Activated CD4-positive, alpha-beta T cell treated with anti-CD3 and anti-CD28 coated beads, Interleukin-2, amount 10 ng/mL, durations not matched to agents 7 days and 5 days (primary cell): ENCODE measurements at places on chromosomes 2 and 18. TPM values are rescaled to one million over a fixed set of nuclear protein-coding genes. Genes with fewer than 3 reads are reported as not detected.

Gene SP9
- not detected for total RNA-seq

DNA sequence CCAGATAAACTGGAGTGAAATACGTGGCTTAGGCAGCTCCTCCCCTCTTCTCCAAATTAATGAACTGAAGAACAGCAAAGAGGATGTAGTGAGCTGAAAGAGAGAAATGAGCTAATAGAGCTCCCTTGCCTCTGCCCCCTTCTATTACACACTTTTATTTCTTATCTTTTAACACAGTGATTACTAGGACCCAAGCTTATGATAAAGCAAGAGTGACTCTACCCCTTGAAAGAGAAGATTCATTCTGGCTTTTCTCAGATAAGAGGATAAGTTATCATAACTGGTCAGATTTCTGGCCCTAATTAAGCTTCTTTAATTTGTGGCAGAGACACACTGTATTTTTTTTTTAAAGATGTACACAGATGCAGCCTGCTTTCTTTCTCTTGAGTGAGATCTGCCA lies 102.2 kb downstream of the MSTN start:
- no peak for DNase-seq
- H3K36me3 ChIP-seq = no peaks in the 10 kb centered on the region
- H3K27me3 ChIP-seq = peaks cover 3% of the 10 kb centered on the region

- H3K27ac ChIP-seq = no peak overlapping the region
- no peak for DNase-seq
- H3K36me3 ChIP-seq = no peaks in the 10 kb centered on the region
- H3K27me3 ChIP-seq = no peaks in the 10 kb centered on the region
- no peak overlapping the region for H3K4me3 ChIP-seq
Measured at GRCh38 chr2:186913870-186914269, 64.9 kb upstream of the ZSWIM2 start.

DNA sequence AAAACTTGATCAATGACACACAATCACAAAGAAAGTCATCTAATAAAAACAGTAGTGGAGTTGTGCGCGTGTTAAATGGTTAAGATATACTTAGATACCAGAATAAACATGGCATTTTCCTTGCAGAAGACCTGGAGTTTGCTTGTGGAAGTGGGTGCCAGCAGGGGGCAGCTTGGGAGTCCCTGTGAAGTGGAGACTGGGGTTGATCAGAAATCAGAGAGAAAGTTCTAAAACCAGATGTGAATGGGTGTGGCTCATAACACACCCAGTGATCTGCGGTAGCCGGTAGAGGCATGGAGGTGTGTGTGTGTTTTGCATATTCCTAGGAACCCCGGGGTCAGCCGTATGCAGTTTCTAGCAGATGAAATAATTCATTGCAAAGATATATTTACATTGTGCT lies 300.1 kb upstream of the TRIB2 start:
- H3K4me3 ChIP-seq = peak overlapping the region; percentile 10
- H3K27ac ChIP-seq = peak overlapping the region; percentile 61
- H3K36me3 ChIP-seq = peaks cover 18% of the 10 kb centered on the region
- DNase-seq = peak; percentile 68

DNA sequence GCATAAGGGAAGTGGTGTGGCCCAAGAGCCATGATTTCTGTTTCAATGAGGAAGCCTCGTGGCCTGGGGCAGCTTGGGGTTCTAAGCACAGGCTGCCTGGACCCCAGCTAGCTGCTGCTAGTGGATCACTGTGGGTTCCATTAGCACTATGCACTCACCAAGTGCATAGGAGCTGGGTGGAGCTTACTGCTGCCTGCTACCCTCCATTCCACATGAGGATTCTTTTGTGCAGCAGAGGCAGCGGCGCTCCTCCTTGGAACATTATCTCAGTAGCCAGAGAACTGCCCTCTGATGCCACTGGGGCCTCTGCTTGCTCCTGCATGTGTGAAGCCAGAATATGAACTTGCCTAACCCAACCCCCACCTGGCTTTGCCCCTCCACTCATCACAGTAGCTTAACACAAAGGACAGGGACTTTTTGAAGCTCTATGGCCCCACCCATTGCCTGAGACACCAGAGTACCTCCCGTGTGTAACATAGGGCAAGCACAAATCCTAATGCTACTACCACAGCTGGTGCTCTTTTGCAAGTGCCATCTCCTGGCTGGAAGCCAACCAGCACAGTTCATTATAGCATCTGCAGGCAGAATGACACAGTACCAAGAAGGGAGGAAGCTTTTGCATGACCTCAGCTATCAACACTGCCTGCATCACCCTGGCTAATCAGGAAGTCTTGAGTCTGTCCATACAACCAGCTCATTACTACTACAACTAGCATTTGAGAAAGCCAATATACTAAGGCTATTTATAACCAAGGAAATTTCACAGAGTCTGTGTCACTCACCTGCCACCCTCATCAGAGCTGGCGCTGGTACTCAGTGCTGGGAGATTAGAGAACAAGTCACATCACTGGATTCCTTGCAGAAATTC lies 297.0 kb upstream of the GULP1 start:
- no peaks in the 10 kb centered on the region for H3K36me3 ChIP-seq
- no peak overlapping the region for H3K4me3 ChIP-seq
- no peak overlapping the region for H3K27ac ChIP-seq
- peak; percentile 8 for DNase-seq
- H3K27me3 ChIP-seq = peaks cover 17% of the 10 kb centered on the region

GRCh38 chr2:207533461-207534008 lies 3.8 kb downstream of the CREB1 start:
- no peak for DNase-seq
- peaks cover 43% of the 10 kb centered on the region for H3K36me3 ChIP-seq
- peak overlapping the region; percentile 7 for H3K4me3 ChIP-seq
- no peaks in the 10 kb centered on the region for H3K27me3 ChIP-seq

Gene CPLX4
- total RNA-seq = not detected

DNA sequence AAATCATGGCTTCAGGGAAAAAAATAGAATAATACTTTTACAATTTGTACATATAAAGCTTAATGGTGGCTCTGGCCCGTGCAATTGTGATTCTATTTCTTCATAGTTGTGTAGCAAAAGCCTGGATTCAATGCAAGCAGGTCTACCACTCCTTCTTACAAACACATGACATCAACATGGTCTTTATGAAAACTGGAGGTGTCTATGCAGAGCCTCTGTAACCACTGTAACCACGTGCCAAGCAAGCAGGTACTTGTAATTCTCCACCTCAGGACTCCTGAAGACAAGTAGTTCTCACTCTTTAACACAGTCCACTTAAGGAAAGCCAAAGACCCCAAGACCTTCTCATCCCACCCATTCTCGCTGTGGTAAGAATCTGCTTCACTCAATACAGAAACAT lies 62.6 kb downstream of the METTL4 start:
- DNase-seq = no peak
- H3K4me3 ChIP-seq = no peak overlapping the region
- H3K27me3 ChIP-seq = peaks cover 1% of the 10 kb centered on the region
- no peaks in the 10 kb centered on the region for H3K36me3 ChIP-seq
- H3K27ac ChIP-seq = no peak overlapping the region

- no peak for DNase-seq
- no peak overlapping the region for H3K27ac ChIP-seq
- no peaks in the 10 kb centered on the region for H3K36me3 ChIP-seq
Measured at GRCh38 chr2:65781756-65782155, 349.4 kb upstream of the SPRED2 start.

Gene CD226
- 113 TPM for total RNA-seq

GRCh38 chr18:12462242-12462641 lies 54.5 kb downstream of the PRELID3A start:
- no peaks in the 10 kb centered on the region for H3K27me3 ChIP-seq
- H3K4me1 ChIP-seq = no peaks in the 10 kb centered on the region

DNA sequence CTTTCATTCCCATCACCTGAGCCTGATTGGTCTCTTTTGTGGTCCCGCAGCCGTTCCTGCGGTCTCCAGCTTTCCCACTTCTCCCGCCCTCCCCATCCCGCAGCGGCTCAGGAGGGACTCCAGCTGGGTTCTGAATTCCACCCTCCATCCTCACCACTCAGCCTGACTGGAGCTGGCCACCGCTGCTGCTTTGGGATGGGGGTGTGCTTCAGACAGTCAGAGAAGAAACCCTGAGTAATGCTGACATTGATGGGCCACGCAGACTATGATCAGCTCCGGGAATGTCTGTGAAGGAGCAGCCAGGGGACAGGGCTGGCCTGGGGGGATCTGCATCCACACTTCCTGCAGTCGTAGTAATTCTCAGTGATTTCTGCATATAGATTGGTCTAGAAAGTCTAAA lies 45.9 kb upstream of the TXNDC2 start:
- no peak overlapping the region for H3K4me3 ChIP-seq
- H3K27me3 ChIP-seq = no peaks in the 10 kb centered on the region
- no peaks in the 10 kb centered on the region for H3K36me3 ChIP-seq
- no peaks in the 10 kb centered on the region for H3K4me1 ChIP-seq
